ENCODE measurements at places on chromosomes 7 and 10.

- no peak for DNase-seq
Measured at GRCh38 chr7:33601884-33602283, 303.5 kb upstream of the BMPER start.

GRCh38 chr10:114308531-114309363 is 69.7 kb downstream of the VWA2 start:
- DNase-seq = no peak

DNA sequence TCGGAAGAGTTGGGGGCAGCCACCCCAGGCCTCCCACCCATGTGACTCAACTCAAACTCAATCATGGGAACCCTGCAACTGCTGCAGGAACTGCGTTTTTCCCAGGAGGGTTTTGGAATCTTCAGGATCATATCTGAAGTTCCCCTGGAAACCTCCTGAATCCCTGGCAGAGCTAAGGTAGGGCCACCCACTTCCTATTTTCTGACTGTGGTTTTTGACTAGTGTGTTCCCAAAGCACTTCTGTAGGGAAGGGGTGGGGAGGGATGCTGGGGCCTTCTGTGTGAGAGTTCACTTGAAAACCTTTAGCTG is 127.6 kb upstream of the UNC5B start:
- DNase-seq = no peak

DNA sequence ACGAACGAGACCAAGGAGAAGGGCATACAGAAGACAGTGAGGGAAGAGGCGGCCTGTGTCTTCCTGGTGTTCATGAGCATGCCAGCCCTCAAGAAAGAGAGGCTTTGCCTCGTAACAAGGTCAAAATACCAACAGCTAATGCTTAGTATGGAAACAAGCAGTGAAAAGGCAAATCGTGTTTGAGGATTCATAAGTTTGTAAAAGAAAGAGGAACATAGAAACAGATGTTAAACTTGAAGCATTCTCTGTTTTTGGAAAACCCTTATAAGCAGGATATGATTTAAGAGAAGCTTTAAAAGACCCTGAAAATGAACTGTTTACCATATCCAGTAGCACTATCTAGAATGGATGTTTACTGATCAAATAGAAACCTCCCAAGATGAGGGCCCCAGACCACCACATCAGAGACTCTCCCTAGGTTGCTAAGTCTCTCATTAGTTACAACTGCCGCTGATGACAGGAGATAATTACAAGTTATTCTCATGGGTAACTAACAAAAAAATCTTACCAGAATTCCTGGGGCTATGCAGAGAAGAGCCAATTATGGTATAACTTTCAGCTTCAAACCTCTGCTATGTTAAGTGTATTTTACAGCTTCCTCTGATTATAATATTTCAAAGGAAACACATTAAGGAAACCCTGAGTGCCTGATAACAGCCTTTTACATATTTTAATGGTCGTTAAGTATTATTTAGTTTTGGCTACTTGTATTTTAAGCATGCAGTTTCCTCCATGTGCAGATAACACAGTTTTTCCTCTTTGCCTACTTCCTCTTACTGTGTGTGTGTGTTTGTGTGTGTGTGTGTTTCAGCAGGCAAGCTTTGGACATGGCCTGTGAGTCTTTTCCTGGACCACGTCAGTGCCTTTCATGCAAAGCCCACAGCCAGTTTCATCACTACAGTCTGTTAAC is 17.9 kb downstream of the JCAD start:
- DNase-seq = no peak

DNA sequence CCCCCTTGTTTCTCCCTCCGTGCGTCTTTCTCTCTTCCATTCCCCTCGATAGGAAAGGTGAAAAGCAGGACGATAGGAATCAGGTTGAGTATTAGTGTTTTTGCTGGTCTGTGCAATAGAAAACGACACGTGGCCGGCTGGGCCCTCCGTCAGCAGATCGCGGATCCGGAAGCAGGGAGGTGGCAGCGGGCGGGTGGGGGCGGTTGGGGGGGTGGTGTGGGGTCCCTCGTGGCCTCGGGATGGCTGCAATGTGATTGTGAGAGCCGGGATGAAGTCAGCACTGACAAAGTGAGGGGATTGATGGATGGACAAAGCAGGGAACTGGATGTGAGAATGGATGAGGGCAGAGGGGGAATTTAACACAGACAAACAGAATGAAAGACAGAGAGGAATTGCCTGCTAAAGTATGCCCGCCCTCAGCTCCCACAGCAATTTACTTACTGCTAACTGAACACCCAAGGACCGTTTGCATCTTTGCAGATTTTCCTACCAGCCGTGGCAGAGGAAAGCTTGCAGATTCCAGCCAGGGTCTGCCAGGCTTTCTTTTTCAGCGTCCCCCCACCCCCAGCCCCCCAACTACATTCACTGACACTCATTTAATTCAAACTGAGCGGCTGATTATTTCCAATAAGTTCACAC is 280.9 kb downstream of the LRMDA start:
- DNase-seq = no peak

- no peak for DNase-seq
Measured at GRCh38 chr10:3348564-3348963, 176.0 kb upstream of the PITRM1 start.

DNA sequence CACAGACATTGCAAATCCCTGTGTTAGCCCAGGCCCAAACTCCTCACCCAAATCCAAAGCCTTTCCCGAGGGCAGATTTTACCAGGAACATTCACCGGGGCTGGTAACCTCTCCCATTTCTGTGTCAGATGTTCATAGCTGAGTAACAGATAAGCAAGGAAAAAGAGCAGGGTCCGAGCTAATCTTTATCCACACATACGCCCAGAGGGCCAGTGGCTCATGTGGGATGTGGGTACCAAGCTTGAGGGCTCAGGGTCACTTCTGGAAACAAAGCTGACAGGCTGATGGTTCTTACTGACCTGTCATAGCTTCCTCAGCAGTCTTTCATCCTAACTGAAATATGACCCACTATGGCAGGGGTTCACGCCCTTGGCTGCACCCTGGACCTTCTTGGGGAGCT is 39.8 kb downstream of the HBP1 start:
- no peak for DNase-seq

- no peak for DNase-seq
Measured at GRCh38 chr7:21334906-21335305, 93.0 kb upstream of the SP4 start.

DNA sequence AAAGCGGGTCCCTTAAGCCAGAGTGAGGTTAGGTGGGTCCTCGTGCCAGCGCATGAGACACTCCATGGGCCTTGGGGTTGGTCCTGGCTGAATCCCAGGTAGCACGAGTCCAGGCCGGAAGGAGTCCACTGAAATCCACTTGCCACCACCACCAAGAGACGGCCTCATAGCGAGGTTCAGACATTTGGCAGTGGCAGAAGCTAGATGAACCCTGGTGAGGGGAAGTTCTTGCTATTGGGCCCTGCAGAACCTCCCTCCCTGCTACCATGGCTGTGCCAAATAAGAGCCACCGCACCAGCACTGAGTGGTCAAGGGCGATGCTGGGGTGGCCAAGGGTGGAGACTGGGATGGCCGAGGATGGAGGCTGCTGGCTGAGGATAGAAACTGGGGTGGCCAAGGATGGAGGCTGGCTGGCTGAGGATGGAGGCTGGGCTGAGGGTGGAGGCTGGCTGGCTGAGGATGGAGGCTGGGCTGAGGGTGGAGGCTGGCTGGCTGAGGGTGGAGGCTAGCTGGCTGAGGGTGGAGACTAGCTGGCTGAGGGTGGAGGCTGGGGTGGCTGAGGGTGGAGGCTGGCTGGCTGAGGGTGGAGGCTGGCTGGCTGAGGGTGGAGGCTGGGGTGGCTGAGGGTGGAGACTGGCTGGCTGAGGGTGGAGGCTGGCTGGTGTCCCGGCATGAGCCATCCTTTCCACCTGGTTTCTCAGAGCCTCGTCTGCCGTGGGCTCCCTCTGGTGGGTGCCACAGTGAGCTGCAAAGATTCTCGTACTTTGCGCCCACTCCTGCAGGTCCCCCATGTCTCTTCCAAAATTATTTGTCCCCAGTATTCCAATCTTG is 88.2 kb downstream of the ELFN1 start:
- no peak for DNase-seq

GRCh38 chr10:116803451-116804249 is 45.6 kb upstream of the ENO4 start:
- no peak for DNase-seq

GRCh38 chr7:901388-902154 is 25.2 kb downstream of the GET4 start:
- DNase-seq = no peak

DNA sequence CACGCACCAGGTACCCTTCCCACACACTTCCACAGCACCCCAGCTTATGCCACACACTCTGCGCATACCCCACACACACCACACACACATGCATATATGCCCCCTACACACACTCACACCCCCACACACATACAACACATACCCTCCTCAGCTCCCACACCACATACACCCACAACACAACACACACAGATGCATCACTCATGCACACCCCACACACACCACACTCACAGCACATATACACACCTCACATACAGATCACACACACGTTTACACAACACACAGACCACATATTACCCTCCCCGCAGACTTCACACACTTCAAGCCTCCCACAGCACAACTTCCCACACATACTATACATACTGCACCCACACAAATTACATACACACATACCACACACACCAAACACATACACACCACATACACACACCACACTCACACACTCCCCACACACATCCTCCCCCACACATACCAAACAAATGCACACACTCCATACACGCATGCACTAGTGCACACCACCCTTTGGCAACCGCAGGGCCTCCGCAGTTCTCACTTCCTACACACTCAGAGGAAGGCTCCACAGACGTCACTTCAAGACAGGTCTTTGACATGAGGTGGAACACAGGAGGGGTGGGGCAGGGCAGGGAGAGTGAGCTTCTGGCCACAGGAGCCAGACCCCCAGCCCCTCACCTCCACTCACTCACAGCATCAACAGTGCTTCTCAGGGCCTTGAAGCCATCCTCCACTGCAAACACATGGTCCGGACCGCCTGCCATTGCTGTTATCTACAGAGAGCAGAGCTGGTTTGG is 18.5 kb upstream of the ANTXRL start:
- DNase-seq = peak; percentile 39

DNA sequence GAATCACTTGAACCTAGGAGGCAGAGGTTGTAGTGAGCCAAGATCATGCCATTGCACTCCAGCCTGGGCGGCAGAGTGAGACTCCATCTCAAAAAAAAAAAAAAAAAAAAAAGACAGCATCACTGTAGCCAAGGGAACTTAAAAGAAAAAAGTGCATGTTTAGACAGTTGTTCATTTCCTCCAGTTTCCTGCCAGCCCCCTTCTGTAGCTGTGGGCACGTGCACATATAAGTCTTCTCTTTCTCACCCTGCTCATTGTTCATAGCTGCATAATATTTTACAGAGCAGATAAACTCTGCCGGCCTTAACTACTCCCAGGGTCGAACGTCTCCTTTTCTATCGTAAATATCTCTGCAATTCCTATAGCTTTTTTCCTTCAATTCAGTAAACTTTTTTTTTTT is 132.6 kb downstream of the LHPP start:
- DNase-seq = no peak

- DNase-seq = no peak
Measured at GRCh38 chr7:98555403-98555802, 61.7 kb upstream of the NPTX2 start.

GRCh38 chr7:28700096-28700495 is 258.0 kb downstream of the TRIL start:
- no peak for DNase-seq

GRCh38 chr7:3888096-3888495 is 587.0 kb downstream of the SDK1 start:
- no peak for DNase-seq

DNA sequence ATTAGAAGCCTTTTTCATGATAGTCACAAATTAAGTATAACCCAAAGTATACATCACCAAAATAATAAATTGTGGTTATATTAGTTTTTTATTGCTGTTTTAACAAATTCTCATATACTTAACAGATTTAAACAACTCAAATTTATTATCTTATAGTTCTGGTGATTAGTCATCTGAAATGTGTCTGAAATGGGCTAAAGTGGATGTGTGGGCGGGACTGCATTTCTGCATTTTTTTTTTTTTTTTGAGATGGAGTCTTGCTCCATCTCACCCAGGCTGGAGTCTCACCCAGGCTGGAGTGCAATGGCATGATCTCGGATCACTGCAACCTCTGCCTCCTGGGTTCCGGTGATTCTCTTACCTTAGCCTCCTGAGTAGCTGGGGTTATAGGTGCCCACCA is 891.5 kb upstream of the CELF2 start:
- no peak for DNase-seq

DNA sequence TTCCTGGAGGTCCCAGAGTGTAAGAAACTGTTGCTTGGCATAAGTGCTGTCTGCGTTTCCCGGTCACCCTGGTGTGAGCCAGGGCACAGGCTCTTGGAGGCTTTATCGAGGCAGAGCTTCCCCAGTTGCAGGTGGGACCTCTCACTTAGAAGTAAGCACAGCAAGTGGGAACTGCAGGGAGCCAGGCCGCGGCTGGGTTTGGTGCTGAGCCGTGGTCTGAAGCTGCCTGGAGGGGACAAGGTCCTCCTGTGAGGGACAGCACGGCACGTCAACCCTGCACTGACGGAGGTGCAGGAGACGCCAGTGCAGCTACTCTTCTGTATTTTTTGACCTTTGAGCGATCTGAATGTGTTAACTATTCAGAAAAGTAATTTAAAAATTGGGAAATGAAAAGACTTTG is 55.8 kb upstream of the PFKFB3 start:
- DNase-seq = no peak

GRCh38 chr7:27181795-27182275 is 3.2 kb downstream of the HOXA11 start:
- peak; percentile 0 for DNase-seq

GRCh38 chr10:114856544-114857287 is 35.1 kb downstream of the FHIP2A start:
- no peak for DNase-seq

DNA sequence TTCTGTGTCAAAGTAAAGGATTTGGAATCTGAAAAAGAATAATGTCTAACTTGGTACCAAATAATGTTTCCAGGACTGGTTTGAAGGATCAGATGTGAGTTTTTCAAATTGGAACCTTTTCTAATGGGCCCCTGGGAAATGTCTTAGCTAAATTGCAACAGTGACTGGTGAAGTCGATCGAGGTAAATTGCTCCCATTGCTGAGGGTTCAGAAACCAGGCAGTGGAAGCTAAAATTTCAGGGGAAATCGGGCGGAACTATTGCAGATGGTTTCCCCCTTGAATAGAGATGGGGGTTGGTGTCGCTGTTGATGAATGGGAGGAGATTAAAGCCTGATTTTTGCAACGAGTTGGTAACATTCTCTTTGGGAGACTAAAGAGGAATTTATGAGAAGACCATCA is 112.7 kb downstream of the SND1 start:
- no peak for DNase-seq

DNA sequence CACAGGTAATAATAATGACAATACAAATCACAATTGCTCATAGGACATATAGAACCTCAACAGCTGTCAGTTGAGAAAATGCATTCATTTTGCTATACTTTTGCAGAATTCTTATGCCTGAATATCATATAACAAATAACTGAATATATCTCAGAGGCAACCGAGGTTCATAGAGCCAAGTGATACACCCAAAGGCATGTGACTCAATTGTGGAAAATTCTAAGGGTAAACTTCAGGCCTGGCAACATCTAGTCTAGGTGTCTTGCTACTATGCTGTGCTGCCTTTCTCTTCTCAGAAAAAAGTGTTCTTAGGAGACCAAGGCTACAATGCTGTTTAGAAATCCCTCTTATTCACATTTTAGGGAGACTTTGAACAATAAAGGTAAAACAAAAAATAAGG is 270.7 kb downstream of the BAMBI start:
- DNase-seq = no peak

GRCh38 chr10:90920986-90921666 is at the start of gene ANKRD1:
TSS of gene ANKRD1 (minus strand) at chr10:90921087. CDS start at chr10:90921027, 60 bp downstream.
- DNase-seq = no peak

All from activated T-helper 1 cell treated with anti-CD3 and anti-CD28 coated beads, Interleukin-2, amount 50 U/mL, for 16 hours (primary cell).